ENCODE measurements at places on chromosomes 7 and 10. TPM values are rescaled to one million over a fixed set of nuclear protein-coding genes. Genes with fewer than 3 reads are reported as not detected.
A peak's percentile ranks its signal among the peaks of the same experiment; 100 is the strongest.

Gene POMZP3
- total RNA-seq: 20.9 TPM

DNA sequence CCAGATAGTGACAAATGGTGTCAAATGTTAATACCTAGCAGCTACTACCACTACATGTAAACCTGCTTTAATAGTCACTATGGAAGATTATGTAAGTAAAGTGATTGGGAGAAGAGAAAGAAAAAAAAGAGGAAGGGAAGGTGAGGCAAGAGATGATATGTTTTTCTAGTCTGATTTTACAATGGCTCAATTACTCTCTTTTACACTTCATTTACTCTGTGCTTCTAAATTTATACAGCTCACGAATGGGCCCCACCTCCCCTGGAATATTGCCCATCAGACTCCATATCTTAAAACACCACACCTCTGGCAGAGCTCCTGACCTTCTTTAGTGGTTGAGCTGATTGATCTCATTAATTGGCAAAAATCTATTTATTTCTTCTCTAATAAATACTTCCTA is 28.0 kb upstream of the IKZF1 start:
- H3K4me3 ChIP-seq: no peak overlapping the region
- H3K27me3 ChIP-seq: no peaks in the 10 kb centered on the region
- H3K27ac ChIP-seq: no peak overlapping the region

DNA sequence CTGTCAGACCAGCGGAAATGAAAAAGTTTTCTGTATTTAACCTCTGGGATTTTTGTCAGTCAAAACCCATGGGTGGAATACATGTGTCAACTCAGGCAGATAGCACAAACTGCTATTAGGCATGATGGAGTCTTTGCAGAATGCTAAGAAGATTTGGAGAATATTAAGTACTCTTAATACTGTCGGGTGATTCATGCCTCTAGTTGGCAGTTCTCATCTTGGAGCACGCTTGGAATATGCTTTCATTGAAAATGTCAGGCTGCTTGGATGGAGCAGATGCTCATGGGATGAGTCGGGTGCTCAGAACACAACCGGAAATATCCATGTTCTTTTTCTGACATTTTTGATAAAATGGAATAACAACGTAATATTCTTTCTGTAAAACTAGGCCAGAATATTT is 27.6 kb upstream of the PRKG1 start:
- no peak overlapping the region for H3K4me3 ChIP-seq
- H3K27me3 ChIP-seq: no peaks in the 10 kb centered on the region
- H3K27ac ChIP-seq: no peak overlapping the region
- no peaks in the 10 kb centered on the region for H3K36me3 ChIP-seq
- H3K4me1 ChIP-seq: no peaks in the 10 kb centered on the region
- no peak for DNase-seq

DNA sequence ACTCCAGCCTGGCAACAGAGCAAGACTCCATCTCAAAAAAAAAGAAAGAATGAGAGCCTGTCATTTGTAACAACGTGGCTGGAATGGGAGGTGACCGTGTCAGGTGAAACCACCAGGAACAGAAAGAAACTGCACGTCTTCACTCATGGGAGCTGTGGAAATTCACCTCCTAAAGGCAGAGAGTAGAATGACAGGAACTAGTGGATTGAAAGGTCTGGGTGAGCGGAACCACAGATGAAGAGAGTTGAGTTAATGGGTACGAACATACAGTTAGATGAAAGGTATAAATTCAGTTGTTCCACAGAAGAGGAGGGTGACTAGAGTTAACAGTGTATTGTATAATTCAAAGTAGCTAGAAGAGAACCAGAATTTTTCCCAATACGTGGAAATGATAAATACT is 78.6 kb downstream of the MAD1L1 start:
- H3K36me3 ChIP-seq: no peaks in the 10 kb centered on the region
- H3K4me1 ChIP-seq: peaks cover 15% of the 10 kb centered on the region
- H3K27me3 ChIP-seq: no peaks in the 10 kb centered on the region
- no peak for DNase-seq
- no peak overlapping the region for H3K4me3 ChIP-seq
- no peak overlapping the region for H3K27ac ChIP-seq

GRCh38 chr10:64277536-64277935 is 756.3 kb downstream of the REEP3 start:
- H3K27me3 ChIP-seq: no peaks in the 10 kb centered on the region
- no peak overlapping the region for H3K27ac ChIP-seq
- no peaks in the 10 kb centered on the region for H3K4me1 ChIP-seq
- H3K36me3 ChIP-seq: no peaks in the 10 kb centered on the region

GRCh38 chr7:129948877-129949291 is 3.9 kb downstream of the UBE2H start:
- H3K36me3 ChIP-seq: no peaks in the 10 kb centered on the region
- peak overlapping the region; percentile 96 for H3K27ac ChIP-seq
- DNase-seq: peak; percentile 96
- H3K4me1 ChIP-seq: peaks cover 55% of the 10 kb centered on the region

GRCh38 chr10:132972986-132973902 is 30.9 kb upstream of the CFAP46 start:
- no peak overlapping the region for H3K4me3 ChIP-seq
- H3K27me3 ChIP-seq: no peaks in the 10 kb centered on the region
- no peaks in the 10 kb centered on the region for H3K36me3 ChIP-seq
- no peak for DNase-seq
- no peaks in the 10 kb centered on the region for H3K4me1 ChIP-seq

DNA sequence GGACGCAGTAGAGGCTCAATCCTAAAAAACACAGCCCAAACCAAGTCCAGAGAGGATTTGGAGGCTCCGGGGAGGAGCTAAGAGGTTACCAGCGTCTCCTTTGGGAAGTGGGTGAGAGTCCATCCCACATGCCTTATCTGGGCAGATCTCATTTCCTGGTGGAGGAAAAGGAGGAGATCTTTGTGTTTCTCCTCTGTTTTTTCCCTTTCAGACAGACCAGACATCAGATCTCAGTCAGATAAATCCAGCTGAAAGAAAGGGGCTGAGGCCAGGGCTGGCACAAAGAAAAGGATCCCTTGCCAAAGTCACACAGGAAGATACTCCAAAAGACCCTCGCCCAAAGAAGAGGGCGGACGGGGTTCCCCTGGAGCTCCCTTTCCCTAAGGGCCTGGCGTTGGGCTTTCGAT is 58.3 kb upstream of the COMTD1 start:
- H3K4me3 ChIP-seq: no peak overlapping the region
- no peaks in the 10 kb centered on the region for H3K27me3 ChIP-seq
- peak overlapping the region; percentile 86 for H3K27ac ChIP-seq
- H3K4me1 ChIP-seq: peaks cover 28% of the 10 kb centered on the region
- H3K36me3 ChIP-seq: no peaks in the 10 kb centered on the region

GRCh38 chr10:42933448-42934340 is 143.2 kb upstream of the RET start:
- no peaks in the 10 kb centered on the region for H3K36me3 ChIP-seq
- peaks cover 16% of the 10 kb centered on the region for H3K4me1 ChIP-seq
- DNase-seq: peak; percentile 85
- no peak overlapping the region for H3K27ac ChIP-seq
- H3K4me3 ChIP-seq: no peak overlapping the region

GRCh38 chr7:121151774-121152221 is 163.3 kb downstream of the CPED1 start:
- no peak overlapping the region for H3K27ac ChIP-seq
- no peaks in the 10 kb centered on the region for H3K36me3 ChIP-seq
- DNase-seq: no peak
- H3K4me1 ChIP-seq: no peaks in the 10 kb centered on the region
- no peaks in the 10 kb centered on the region for H3K27me3 ChIP-seq

All from left lung (tissue), 14 donors.